ENCODE measurements at places on chromosomes 3 and 15. TPM values are rescaled to one million over a fixed set of nuclear protein-coding genes. Genes with fewer than 3 reads are reported as not detected.

GRCh38 chr3:141913150-141913811, 36.8 kb downstream of the ATP1B3 start:
- peak; percentile 68 for DNase-seq

GRCh38 chr15:25717457-25718168, 145.5 kb downstream of the ATP10A start:
- DNase-seq, result no peak

GRCh38 chr3:182592747-182593146, 200.6 kb upstream of the ATP11B start:
- DNase-seq, result no peak

GRCh38 chr3:151890721-151891141, 17.3 kb downstream of the SUCNR1 start:
- peak; percentile 81 for DNase-seq

- peak; percentile 58 for DNase-seq
Observed at GRCh38 chr15:83446904-83447709, at the start of gene SH3GL3. Gene SH3GL3, plus strand, starts transcription at chr15:83447341. Its CDS starts 193 bp downstream, at chr15:83447534.

- DNase-seq, result peak; percentile 89
Observed at GRCh38 chr3:183275418-183275817, 22.4 kb downstream of the B3GNT5 start.

- DNase-seq, result no peak
Observed at GRCh38 chr15:70625438-70625837, 137.9 kb downstream of the UACA start.

DNA sequence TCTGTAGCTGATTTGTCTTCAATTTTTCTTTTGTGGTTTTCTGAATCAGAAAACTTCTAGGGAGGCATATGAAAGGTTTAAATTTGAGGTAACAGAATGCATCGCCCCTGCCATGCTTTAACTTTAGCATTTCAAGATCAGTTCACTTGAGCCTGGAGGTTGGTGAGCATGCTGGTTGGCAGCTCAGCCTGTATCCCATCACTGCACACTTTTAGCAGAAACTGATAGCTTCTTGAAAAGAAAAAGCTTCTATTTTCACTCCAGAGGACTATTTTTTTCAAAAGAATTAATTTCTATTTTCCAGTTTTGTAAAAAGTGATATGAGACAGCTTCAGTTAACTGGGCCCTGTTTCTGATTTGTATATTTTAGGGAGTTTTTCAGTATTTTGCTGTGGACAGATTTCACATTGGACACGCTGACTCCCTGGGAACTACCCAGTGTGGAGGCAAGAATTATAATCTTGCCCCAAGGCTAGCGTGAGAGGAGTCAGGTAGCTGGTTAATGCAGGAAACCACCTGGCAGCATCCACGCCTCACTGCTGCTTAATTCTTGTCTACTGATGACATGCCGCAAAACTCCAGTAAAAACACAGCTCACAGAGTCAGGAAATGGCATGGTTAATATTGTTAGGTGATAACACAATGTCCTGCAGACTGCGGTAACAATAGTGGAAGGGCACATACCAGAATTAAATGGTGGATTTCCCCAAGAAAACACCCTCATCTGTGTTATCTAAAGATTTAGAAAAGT, 71.4 kb downstream of the DUT start:
- DNase-seq, result no peak

DNA sequence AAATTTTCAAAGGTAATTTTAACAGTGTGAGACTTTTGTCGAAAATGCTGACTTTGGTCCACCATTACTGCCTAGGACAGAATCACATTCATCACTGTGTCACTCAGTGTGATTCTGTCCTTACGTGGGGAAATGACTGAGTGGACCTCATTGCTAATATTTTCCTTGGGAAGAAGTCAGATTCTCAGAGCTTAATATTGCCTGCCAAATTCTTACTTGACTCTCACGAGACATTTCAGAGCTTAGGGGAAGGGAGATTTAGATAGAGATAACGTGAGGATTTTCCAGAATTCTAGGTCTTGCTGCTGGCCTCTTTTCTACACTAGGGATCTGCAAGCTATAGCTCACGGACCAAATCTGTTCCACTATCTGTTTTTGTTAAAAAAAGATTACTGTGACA, 270.4 kb downstream of the SUCLG2 start:
- DNase-seq, result no peak

GRCh38 chr3:195913382-195913781, 5.0 kb upstream of the TNK2 start:
- no peak for DNase-seq

DNA sequence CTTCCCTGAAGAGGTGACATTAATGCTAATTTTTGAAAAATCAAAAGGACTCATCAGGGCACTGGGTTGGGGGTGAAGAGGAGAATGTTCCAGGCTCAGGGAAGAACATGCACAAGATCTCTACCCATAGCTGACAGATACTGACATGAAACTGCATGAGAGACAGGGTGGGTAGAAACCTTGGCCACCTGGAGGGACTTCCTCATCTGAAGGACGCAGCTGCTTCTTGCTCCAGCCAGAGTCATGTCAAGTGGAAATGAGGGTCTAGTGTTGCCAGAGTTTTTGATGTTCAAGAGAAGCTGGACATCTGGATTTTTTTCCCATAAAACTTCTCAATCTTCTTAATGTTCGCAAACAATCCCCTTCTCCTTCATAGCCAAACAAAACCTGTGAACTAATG, 29.7 kb downstream of the AMOTL2 start:
- DNase-seq, result no peak

DNA sequence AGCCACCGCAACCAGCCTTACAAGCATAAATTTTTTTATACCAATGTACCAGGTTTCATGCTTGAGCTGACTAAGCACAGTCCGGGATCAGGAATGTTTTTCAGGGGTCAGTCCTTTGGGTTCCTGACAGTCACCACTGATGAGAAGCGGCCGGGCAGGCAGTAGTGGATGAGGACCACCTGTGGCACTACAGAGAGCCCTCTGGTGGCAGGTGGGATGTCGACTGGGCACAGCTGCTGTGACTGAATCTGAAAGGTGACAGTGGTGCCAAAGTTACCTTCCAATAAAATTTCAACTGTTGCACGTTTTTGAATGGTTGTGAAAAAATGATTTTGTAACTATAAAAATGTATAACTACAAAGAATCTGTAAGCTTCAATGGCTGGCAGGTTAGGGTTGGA, 34.0 kb downstream of the TPRA1 start:
- DNase-seq, result no peak

GRCh38 chr3:149933008-149933407, 37.7 kb downstream of the PFN2 start:
- no peak for DNase-seq

GRCh38 chr3:139552632-139553365, 13.3 kb upstream of the RBP1 start:
- DNase-seq, result no peak

GRCh38 chr3:165195640-165196576, at the start of gene SLITRK3:
Gene SLITRK3, minus strand, starts transcription at chr3:165196384. Its CDS starts 5,554 bp downstream, at chr3:165190830.
- DNase-seq, result no peak

- no peak for DNase-seq
Observed at GRCh38 chr3:107985496-107985895, 105.3 kb downstream of the CD47 start.

DNA sequence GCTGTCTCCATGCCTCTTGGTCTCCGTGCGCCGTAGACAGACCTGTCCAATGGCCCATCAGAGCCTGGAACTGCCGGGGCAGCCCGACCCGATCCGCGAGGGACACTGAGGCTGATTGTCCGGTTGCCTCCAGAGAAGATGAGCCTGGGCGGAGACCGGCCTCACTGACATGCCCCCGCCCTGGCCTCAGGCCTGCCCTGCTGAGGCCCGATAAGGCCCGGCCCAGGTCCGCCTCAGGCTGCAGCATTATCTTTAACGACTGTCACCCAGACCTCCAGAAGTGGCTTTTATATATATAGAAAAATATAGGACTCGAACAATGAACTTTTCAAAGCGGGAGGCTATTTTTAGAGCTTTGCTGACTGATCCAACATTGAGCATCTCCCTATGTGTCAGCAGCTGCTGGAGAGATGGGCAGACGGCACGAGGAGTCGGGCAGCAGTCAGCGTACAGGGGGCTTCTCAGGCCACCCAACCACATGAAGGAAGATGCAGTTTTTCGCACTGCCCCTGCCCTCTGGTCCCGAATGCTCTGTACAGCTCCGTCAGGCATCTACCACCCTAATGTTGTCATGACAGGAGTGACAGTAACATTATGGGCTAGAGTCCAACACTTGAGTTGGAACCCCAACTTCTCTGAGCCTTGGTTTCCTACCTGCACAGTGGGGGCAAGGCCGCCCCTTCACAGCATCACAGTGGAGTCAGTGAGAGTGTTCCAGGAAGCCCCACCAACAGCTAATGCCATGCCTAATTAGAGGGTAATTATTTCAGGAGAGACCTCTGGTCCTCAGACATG, 112.0 kb upstream of the RPL32 start:
- no peak for DNase-seq

DNA sequence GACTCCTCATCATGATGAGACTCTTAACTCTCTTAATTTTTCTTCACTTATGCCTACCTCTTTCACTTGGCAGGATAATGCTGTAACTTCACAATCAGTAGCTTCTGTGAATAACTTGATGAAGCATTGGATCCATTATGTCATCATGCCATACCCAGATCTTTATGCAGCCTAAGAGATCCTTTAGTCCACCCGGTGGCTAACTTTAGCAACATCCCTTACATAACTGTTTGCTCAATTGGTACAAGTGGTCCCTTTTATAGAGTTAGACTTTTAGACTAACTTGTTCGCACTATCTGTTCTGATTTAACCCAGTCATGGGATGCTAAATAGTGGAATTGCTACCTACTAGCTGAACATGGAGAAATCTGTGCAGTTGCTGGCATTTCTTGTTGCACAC, 184.5 kb downstream of the USP13 start:
- DNase-seq, result peak; percentile 3

GRCh38 chr3:69542089-69542804, 156.4 kb upstream of the FRMD4B start:
- no peak for DNase-seq

GRCh38 chr3:65619451-65619881, 419.3 kb downstream of the MAGI1 start:
- peak; percentile 47 for DNase-seq

DNA sequence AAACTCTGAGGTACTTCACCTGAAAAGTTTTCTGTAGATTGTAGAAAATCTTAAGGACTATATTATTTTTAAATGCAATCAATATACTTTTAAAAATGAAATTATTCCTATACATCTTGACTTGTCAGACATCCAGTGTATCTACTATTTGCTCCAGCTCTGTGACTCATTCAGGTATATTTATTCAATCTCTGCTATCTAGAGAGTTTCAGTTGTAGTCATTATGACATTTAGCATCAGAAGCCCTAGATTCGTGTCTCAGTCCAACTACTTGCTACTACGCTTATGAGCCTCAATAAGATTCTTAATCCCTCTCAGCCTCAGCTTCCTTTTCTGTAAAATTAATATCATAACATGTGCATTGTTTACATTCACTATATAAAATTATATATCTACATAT, 22.3 kb upstream of the EIF1B start:
- no peak for DNase-seq

DNA sequence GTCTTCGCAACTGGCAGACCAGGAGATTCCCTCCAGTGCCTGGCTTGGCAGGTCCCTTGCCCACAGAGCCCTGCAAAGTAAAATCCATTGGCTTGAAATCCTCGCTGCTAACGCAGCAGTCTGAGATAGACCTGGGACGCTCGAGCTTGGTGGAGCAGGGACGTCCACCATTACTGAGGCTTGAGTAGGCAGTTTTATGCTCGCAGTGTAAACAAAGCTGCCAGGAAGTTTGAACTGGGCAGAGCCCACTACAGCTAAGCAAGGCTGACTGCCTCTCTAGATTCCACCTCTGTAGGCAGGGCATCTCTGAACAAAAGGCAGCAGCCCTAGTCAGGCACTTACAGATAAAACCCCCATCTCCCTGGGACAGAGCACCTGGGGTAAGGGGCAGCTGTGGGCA, 205.0 kb upstream of the MME start:
- no peak for DNase-seq

FAM43A gene
- total RNA-seq, result 1.8 TPM

TIMP4 gene
- total RNA-seq, result 0.46 TPM

P2RY1 gene
- total RNA-seq, result not detected

GP5 gene
- 0.06 TPM for total RNA-seq

MB21D2 gene
- total RNA-seq, result 11.0 TPM

FOXB1 gene
- not detected for total RNA-seq
